ENCODE measurements at places on chromosomes 7 and 10.

DNA sequence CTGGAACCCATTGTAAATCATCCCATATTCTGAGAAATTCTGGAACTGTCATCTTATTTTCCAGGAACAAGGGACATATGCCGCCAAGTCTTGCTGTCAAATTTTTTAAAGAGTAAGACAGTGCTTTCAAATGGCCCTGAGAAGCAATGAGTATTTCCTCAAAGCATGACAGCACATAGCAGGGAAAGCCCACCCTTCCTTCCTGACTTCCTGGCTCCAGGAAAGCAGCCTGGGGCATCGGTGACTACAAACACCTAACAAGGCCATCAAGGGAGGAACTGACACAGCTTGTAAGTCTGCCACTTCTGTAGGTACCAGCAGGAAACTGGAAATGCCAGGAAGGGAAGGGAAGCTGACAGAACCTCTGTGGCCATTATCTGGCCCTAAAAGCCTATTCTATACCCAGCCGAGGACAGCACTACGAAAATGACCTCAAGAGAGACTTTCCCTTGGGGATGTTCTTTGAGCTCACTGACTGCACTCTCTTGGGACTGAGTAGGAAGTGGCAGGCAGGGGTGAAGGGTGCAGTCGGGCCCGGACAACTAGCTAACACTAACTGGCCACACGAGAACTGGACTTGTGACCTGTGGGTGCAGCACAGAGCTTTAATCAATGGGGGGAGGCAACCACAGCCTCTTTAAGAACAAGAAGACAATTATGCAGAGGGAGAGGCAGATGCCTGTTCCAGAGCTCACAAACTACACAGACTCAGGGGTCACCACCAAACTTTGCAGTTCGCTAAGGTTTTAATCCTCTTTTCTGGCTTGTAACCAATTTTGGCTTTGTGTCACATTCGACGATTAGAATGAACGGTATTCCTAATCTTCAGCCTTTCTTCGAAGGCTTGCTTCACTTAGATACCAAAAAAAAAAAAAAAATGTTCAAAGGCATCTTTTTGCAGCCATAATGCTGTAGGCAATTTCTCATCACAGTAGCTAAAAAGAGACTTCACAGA, 52.0 kb downstream of the GRB10 start:
- no peak for DNase-seq

DNA sequence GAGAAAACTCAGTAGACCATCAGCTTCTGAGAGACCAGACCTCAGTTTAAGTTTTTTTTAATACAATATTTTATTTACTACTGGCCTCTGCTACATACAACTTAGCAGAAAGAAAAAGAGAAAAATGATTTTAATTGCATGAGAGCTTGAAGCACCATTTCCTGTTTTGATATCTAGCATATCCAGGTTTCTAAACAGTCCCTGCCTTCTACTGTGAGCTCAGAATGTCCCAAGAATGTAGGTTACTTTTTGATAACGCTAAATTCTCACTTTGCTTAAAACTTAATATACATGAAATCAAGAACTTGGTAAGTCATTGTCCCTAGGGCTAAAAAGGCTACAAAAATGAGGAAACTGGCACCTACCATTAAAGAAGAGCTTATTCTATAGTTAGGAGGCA, 7.0 kb downstream of the TMEM243 start:
- DNase-seq, result no peak

DNA sequence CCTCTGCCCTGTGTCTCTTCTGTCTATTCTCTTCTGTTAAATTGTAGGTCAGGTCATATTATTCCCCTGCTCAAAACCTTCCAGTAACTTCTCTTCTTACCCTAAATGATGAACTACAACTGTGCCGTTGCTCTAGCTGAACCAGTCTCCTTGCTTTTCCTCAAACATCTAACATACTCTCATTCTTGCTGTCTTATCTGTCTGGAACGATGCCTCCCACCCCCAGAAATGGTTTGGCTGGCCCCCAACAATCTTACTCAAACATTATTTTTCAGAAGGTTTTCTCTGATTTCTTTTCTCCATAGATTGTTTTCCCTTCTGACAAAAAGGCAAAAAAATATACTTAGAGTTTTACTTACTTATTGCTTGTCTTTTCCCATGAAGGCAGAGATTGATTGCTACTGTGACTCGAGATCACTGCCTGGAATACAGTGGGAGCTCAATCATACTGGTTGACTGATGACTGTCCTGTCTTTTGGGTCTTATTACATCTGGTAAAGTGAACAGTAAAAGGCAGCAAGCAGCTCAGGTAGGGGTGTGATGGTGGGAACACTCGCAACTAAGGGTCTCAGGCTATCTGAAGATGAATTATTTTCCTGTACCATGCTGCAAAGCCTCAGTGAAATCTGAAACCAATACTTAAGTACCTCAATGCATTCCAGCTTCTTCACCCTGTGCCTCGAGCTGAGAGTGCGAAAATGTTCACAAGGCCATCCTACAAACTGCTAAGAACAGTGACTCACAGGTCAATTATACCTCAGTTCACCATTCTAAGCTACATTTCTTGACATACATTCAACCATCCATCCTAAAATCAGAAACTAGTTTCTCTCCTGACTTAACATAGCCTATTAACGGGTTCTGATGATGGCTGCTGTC, 67.6 kb downstream of the DNMBP start:
- no peak for DNase-seq

DNA sequence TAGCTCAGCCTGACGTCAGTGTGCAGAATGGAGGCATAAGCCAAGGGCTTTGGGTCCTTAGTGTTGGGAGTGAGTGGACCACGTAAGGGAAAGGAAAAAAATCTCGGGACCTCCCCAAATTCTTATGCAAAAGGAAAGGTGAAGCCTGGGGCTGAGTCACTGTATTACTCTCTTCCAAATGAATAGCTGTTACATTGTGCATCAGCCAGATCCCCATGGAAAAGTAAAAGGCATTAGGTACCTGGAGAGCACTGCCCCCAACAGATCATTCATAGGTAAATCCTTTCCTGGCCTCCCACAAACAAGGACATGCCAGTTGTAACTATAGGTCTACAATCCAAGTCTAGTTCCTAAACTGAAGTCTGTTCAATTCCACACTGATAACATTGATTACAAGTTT, 170.5 kb downstream of the C1GALT1 start:
- DNase-seq, result no peak

DNA sequence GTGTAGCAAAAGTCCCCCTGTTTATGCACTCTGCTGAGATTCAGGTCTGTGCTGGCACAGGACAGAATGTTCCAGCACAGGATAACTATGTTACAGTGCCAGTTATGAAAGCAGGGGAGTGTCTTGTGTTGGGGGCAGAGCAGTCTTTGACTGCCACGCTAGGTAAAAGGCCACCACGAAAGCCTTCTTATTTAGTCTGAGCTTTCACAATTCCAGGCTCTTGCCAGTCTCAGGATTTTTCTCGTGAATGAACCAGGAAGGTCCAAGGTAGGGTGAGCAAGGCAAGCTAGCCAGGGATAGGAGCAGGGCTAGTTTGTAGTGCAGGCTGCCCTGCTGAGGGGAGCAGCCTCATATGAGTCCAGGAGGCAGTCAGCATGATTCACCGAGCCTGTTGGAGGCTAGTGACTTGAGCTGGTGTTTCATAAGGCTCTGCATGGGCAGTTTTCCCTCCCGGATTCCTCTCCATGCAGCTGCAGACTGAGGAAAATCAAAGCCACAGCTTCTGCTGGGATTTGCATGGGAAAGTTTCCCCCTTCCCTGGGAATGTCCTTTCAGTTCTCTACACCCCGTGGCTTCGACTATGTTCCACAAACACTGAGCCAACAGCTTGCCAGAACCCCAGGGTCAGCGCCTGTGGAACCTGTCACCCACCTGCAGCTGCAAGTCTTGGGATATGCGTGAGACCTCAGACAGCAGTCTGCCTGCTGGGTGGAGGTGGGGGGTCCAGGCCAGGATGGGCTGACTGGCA, 112.3 kb downstream of the JCAD start:
- DNase-seq, result no peak

- no peak for DNase-seq
Measured at GRCh38 chr10:99983280-99983988, 26.3 kb downstream of the DNMBP start.

DNA sequence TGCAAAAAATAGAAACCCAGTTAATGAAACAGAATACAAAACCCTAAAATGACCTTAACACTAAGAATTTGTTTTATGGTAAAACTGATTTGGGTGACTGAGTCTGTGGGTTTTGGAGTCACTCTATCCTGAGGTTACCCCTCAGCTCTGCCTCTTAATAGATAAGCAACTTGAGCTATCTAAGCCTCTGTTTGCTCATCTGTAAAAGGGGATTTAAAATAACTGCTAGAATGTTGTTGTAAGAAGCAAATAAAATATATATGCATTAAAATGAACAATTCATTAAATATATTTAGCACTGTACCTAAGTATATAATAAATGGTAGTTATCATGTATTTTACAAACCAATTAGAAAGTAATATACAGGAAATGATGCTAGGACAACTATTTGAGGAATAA, 115.4 kb downstream of the CABCOCO1 start:
- no peak for DNase-seq

DNA sequence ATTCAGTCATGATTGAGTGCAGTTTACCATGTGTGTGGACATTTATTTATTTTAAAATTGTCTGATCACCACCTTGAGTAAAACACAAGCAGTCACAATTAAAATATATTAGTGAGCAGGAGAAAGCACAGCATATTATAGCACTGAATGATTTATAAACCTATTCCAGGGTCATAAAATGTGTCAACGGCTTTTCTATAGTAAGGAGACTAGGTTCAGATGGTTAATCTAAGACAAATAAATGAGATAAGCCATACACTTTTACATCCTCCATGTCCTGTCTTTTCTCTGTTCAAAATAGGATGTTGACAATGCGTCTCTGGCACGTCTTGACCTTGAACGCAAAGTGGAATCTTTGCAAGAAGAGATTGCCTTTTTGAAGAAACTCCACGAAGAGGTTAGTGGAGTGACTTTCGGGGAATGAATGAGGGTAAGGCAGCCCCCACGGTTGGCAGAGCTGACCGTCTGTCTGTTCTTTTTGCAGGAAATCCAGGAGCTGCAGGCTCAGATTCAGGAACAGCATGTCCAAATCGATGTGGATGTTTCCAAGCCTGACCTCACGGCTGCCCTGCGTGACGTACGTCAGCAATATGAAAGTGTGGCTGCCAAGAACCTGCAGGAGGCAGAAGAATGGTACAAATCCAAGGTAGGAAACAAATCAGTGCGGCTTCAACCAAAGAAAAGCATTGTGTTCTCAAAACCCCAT, 5.4 kb downstream of the VIM start:
- no peak for DNase-seq

All from NCI-H1436 treated with DMSO at 0.1 percent for 48 hours (cell line).